ENCODE measurements at places on chromosomes 5 and 9.

DNA sequence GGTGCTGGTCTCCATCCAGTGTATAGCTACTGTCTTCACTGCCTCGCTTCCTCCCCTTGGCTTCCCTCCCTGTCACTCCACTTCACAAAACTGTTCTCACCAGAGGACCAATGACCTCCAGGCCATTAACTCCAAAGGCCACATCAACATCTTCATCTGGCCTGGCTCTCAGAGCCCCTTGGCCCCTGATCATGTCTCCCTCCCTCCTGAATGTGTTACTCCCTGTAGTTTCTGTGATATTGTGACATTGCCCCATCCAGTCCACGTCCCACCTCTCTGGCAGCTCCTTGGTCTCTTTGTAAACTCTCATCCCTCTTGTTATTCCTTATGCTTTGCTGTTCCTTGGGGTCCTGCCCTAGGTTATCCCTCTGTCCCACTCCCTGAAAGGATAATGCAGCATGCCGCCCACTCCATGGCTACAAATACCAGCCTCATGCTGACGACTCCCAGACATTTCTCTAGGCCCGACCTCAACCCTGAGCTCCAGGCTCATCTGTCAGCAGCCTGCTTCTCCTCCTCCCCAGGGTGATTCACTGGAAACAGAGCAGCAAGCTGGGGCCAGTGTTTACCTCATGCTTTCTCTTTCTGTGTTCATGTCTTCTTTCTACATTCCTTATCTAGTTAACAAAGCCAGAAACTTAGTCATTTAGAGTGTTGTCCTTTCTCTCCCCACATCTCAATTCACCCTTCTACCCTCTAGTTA lies 312.2 kb downstream of the SPOCK1 start:
- DNase-seq, result peak; percentile 89

- no peak for DNase-seq
Observed at GRCh38 chr5:91283326-91283725, 99.8 kb downstream of the ARRDC3 start.

- no peak for DNase-seq
Observed at GRCh38 chr9:110064803-110065202, 143.2 kb downstream of the C9orf152 start.

GRCh38 chr9:90799271-90799852 lies 2.3 kb upstream of the SYK start:
- DNase-seq, result no peak

DNA sequence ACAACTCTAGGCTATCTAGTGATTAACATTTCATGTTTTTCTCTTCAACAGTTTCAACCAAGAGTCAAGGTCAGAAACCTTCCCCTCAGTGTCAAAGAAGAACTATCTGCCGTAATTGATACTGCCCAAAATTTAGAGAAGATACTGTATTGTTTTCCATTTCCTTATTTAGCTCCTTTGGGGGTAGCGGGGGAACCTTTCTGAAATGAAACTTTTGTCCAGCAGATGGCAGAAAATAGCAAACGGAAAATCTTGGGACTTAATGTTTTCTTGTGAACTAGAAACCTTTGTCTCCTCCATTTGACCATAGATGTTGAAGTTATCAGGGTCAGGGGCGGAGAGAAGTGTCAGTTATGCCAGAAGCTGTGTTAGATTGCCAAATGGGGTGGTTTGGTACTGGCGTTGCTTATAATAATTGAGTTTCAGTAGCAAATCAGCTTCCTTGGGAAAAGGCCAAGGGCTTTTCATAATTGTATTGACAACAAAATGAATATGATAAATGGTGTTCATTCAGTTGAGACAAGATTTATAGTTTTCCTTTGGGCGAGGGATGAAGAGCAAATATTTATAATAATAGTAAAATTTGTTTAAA lies 101.7 kb upstream of the TLX3 start:
- peak; percentile 55 for DNase-seq

Measured in AG10803 (cell line).